ENCODE measurements at places on chromosomes 6 and 20. TPM values are rescaled to one million over a fixed set of nuclear protein-coding genes. Genes with fewer than 3 reads are reported as not detected.

The ANKRD66 gene
- not detected for total RNA-seq

The VIP gene
- not detected for total RNA-seq

The MEP1A gene
- not detected for total RNA-seq

The CLIC1 gene
- total RNA-seq = 310 TPM

The STMND1 gene
- not detected for total RNA-seq

The TSHZ2 gene
- total RNA-seq = 10.0 TPM

The EPHA7 gene
- total RNA-seq = 3.6 TPM

The PRL gene
- not detected for total RNA-seq

The FABP7 gene
- total RNA-seq = 3.3 TPM

The SLC22A3 gene
- total RNA-seq = not detected

The CLDN20 gene
- not detected for total RNA-seq

The TNFRSF6B gene
- not detected for total RNA-seq

The DDO gene
- total RNA-seq = not detected

The DEF6 gene
- 1.8 TPM for total RNA-seq

The GFRA4 gene
- not detected for total RNA-seq

The BCAS1 gene
- total RNA-seq = 0.32 TPM

The VGLL2 gene
- total RNA-seq = not detected

The ZNF391 gene
- 8.3 TPM for total RNA-seq

The FAM83B gene
- not detected for total RNA-seq

The PDYN gene
- not detected for total RNA-seq

The SPEF1 gene
- 0.22 TPM for total RNA-seq

The PLCB4 gene
- 28.9 TPM for total RNA-seq

The TMEM239 gene
- total RNA-seq = not detected

The C4B gene
- total RNA-seq = 6.4 TPM

The DYNLT2 gene
- 1.7 TPM for total RNA-seq

The OXT gene
- not detected for total RNA-seq

The POM121L2 gene
- not detected for total RNA-seq

The CRIP3 gene
- total RNA-seq = 0.69 TPM

The PRDM1 gene
- total RNA-seq = not detected

The PLG gene
- total RNA-seq = not detected

The LY6G5C gene
- 13.8 TPM for total RNA-seq

The RSPO4 gene
- total RNA-seq = 0.86 TPM

The TCF21 gene
- not detected for total RNA-seq
